ENCODE measurements at places on chromosomes 5 and 9.

GRCh38 chr9:136021171-136021871, 60.1 kb upstream of the UBAC1 start:
- DNase-seq, result no peak

GRCh38 chr5:163564321-163564938, 59.0 kb downstream of the MAT2B start:
- DNase-seq, result peak; percentile 37

DNA sequence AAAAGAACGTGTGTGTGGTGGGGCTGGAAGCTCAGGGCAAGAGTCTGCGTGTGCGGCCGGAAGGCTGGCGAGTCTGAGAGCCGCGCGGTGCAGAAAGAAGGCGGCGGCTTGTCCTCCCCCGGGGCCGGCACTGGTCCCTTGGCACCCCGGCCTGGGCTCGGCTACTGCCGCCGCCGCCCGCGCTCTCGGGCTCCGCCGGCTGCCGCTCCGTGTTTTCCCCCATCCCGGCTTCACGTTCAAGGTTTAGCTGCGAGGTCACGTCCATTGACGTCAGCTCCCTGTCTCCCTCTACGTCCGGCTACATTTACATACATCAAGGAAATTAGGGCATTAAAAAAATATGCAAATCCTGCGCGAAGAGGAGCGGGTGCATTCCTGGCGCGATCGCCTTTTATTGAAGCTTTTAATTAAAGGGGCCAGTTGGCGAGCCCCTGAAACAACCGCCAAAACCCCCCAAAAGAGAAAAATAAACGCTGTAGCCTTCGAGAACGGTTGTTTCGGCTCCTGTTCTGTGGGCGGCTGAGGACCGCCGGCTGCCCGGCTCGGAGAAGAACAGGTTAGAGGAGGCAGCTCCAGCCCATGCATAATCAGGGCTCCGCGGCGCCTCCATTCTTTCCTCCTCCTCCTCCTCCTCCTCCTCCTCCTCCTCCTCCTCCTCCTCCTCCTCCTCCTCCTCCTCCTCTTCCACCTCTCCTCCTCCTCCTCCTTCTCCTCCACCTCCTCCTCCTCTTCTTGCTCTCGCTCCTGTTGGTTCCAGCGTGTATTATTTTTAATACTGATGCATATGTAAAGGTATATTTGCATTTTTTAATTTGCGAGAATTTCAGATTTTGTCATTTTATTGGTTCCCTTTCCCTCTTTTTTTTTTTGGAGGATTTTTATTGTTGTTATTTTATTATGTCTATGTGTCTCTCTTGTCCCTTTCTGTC, 207.0 kb downstream of the MEF2C start:
- DNase-seq, result no peak

DNA sequence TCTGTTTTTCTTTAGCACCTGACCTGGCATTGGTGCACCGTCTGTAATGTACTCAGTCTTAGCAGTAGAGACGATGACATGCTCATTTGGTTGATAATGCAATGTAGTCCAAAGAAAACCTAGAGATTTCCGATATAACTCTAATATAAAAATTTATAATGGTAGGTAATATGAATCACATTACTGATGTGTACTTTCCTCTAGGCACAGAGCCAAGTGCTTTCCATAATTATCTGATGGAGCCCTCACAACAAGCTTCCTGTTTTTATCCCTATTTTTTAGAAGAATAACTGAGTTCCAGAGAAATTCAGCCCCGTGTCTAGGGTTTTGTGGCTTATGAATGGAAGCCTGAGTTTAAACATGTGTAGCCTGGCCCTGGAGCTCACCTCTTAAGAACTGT, 53.7 kb downstream of the KDM4C start:
- DNase-seq, result no peak

DNA sequence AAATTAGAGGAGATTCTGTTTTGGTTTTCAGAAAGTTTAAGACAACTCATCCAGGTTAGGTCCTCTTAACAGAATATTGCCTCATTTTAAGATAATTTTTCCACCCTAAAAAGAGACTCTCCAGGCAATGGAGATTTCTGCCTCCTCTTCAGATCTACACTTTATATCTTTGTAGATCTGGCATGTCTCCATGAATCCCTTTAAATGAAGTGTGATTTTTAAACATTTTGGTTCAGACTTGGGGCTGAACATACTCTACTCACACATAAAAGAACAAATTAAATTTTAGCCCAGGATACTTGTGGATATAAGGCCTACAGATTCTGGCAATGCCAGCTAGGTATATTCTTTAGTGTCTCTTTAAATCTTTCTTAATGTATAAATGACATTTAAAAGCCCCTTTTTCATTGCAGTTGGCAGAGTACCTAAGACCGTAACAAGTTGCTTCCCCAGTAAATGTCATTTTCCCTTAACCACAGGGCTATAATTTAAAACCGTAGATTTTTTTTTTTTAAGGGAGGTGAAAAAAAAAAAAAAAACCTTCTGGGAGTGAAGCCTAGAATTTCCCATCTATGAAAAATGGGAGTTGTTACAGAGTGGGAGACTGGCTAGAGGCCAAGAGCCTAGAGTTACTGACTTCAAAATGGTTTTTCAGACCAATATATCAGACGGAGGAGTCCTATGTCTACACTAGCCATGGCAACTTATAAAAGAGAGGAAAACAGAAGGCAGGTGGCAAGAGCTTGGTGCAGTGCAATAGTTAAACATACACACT, 207.8 kb upstream of the TARS1 start:
- DNase-seq, result no peak

DNA sequence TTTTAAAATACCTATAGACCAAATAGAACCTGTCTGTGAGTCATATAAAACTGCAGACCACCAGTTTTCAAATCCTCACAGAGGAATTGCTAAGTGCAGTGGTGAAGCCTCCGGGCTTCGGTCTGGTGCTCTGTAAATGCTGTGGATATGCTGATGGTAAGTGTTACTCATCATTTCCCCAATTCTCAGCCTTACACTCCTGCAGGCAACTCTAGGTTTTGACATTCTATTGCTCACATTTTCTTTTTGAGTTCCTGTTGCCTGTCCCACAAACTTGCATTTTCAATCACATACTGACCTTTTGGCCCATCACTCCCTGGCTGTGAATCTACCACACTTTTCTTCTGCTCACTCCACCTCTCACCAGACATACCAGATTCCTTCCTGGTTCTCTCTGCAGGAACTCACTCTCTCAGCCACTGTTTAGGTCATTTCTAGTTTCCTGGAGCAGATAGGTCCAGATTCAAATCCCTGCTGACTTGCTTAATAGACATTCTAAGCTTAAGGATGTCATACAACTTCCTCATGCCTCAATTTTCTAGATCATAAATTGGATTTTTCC, 192.9 kb downstream of the RAB3C start:
- DNase-seq, result no peak

- DNase-seq, result no peak
Measured at GRCh38 chr9:129185991-129186390, 7.9 kb upstream of the IER5L start.

DNA sequence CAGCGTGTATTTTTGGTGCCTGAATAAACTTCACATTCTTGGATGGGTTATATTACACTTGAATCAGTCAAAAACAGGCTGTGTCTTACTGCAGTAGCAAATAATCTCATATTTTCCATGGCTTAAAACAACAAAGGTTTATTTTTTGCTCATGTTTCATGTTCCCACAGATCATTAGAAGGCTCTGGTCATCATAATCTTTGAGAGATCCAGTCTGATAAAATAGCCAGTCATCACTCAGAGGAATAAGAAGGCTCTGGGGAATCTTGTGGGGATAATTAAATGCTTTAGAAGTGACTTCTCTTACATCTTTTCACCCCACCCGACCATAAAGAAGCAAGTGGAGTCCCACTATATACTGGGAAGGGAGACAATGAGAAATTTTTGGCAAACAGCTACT, 417.7 kb downstream of the PSAT1 start:
- DNase-seq, result no peak

- no peak for DNase-seq
Measured at GRCh38 chr9:109906766-109907382, 126.9 kb downstream of the PALM2AKAP2 start.
